ENCODE measurements at places on chromosomes 4 and X. TPM values are rescaled to one million over a fixed set of nuclear protein-coding genes. Genes with fewer than 3 reads are reported as not detected.

MAGEB16 gene
- total RNA-seq, result not detected

FRG2 gene
- total RNA-seq, result 1.4 TPM

SLITRK4 gene
- not detected for total RNA-seq

C4orf50 gene
- not detected for total RNA-seq

SLC16A2 gene
- 7.7 TPM for total RNA-seq

TRIM60 gene
- total RNA-seq, result not detected

WDR17 gene
- total RNA-seq, result 1.1 TPM

DNA sequence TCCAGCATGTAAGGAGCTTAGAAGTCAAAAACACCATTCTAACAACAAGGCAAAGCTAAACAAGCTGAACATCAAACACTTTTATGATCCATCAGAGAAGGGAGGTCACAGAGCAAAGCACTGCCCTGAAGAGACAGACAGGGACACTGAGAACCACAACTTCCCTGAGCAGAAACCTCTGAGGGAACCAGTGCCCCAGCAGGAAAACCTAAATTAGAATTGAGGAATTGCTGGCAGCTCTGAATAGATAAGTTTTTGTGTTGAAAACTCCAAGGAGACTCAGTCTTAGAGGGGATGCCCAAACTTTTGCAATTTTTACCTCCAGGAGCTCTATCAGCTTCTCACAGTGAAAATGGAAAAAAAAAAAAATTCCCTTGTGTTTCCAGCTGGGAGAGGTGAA, 83.0 kb upstream of the MAPK10 start:
- no peak for DNase-seq

DNA sequence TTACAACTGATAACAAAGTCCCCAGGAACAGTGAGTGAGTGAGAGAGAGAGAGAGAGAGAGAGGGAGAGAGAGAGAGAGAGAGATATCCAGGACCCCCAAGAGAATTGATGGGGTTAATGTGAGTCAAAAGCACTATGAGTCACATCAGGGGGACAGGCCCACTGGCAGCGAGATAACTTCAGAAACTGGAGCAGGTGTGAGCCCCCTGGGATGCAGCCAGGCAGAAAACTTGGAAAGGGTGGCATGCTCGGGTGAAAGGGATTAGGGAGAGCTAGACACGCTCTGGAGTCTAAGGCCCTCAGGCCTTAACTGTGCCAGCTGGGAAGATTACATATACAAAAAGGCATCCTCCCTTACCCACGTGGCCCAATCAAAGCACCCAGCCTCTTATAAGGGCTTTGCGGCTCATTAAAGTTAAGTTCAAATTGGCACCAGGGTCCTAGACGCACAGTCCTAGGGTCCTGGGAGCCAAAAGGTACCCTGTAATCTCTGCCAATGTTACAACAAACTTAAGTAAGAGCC, 841 bp downstream of the ACOT9 start:
- DNase-seq, result peak; percentile 72

DNA sequence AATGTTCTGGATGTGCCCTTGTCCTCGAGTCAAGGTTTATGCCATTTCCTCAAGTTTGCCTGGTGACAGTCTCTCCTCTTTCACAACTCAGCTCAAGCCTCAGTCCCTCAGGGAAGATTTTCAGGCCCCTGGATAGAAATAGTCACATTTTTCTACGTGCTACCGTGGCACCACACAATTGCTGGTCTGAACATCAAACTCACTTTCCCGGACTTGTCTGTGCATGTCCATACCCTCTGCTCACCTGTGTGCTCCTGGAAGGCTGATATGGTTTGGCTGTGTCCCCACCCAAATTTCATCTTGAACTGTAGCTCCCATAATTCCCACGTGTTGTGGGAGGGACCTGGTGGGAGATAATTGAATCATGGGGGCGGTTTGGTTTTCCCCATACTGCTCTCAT, 129.7 kb downstream of the HS3ST1 start:
- no peak for DNase-seq

DNA sequence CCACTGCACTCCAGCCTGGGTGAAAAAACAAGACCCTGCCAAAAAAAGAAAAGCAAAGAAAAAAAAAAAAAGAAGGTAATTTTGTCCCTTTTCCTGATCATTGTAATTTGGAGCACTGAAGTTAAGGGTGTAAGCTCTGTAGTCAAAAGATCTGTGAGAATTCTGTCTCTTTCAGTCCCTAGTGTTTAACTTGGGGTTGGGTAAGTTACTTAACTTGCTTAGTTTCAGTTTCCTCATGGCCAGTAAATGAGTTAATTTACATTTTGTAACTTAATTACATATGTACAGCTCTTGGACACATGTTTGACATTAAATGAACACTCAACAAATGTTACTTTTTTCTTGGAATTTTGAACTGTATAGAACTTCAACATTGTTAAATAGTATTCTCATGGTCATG, 10.9 kb upstream of the UBE2K start:
- no peak for DNase-seq

- DNase-seq, result no peak
These were observed 9.5 kb upstream of the GATA1 start for GRCh38 chrX:48776818-48777439.

- no peak for DNase-seq
These were observed 43.7 kb upstream of the NPY2R start for GRCh38 chr4:155164718-155165117.

- no peak for DNase-seq
These were observed 15.6 kb upstream of the UGT2A1 start for GRCh38 chr4:69668680-69669079.

- DNase-seq, result no peak
These were observed 199.0 kb downstream of the OPHN1 start for GRCh38 chrX:68234171-68234910.

Measured in HT1080 (cell line).